ENCODE measurements at places on chromosomes 12 and 14.

DNA sequence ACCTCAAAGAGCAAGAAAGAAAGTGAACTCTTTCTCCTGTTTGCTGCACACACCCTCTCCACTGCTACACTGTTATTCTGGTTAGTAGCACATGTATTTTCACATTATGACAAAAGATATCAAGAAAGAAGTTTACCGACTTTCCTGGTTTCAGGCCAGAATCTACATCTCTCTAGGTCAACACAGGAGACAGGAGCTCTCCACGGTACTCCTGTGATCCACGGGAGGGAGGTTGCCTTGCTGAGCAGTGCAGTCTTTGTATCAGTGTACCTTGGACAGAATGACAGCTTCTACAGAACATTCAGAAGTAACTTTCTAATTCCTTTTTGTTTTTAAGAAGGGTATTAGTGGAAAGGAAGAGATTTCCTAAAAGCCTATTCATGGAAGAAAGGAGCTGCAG lies 805.6 kb downstream of the NRXN3 start:
- no peak for DNase-seq

- DNase-seq: no peak
Observed at GRCh38 chr12:21644516-21644915, 13.1 kb downstream of the LDHB start.

DNA sequence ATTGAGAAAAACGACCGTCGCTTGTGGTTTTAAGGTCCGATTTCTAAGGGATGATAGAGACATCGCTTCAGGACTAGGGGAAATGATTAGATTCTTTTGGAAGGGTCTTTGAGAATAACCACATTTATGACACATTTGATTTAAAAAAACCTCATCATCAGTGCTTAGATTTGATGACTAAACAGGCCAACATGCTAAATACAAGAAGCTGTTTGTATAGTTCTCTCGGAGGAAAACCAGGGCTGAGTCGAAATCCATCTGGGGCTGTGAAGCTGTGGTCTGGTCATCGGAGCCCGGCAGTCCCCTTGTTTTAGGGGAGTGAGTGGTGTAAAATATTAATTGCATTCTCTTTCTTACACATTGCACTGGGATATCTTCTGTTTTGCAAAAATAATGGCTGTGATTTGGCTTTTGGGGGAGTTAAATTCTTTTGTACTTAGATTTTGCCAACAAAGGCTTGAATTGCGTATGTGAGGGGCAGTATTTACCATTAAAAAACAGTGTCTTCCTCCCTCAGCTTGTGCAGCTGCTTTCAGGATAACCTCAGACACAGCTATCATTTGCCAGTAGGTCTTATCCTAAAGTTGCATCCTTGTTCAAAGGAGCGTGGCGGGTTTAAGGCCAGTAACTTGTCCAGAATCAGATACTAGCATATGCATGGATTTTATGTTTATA lies 550 bp downstream of the GNG2 start:
- no peak for DNase-seq

DNA sequence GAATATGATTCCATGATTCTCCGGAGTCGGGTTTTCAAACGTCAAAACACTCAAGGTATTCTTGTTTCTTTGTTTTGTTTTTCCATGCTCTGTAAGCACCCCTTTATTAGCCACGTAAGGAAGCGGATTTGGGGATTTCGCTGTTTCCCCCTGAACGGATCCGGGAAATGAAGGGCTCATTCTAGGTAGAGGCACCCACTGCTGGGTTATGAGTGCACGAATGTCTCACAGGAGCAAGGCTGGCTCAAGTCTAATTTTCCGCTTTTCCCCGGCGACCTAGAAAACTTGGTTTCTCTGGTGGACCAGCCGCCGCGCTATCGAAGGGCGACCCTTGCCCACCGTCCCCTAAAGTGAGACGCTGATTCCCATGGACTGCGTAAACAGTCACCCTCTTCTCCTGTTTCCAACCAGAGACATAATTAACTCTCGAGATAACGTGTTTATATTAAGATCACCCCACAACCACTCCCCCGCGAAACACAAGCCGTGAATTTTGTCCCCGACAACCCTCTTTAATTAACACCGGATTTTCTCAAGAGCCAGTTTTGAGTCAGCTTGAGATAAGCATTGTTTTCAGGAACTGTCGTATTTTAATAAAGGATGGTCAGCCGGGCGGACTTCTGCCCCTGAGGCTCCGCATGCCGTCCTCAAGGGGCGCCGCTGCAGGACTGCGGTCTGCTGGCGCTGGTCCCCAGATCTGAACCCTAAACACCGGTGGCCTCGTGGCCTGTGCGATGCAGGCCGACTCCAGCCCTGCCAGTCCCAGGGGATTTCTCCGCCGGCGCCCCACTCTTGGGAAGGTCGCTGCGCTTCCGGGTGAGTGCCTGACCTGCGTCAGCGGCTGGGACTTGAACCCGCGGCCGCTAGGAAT lies 515 bp upstream of the ABCC9 start:
- DNase-seq: no peak

DNA sequence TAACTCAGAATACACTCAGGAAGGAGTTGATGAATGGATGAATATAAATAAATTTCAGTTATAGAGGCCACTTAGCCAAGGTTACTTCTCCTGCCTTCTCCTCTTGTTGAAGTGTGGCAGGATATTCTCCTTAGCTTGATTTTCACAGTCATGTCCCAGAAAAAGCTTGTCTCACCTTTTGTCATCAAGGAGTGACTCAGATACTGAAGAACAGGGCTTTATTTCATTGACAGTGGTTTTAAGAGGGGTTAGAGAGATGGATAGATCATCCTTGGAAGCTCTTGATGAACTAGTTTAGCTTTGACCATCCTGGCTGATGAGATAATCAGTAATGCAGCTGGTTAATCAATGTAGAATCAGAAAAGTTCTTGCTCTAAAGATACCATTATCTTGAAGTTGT lies 35.0 kb upstream of the CFAP54 start:
- DNase-seq: no peak

GRCh38 chr12:126761420-126761819 lies 1505.5 kb upstream of the TMEM132C start:
- no peak for DNase-seq

DNA sequence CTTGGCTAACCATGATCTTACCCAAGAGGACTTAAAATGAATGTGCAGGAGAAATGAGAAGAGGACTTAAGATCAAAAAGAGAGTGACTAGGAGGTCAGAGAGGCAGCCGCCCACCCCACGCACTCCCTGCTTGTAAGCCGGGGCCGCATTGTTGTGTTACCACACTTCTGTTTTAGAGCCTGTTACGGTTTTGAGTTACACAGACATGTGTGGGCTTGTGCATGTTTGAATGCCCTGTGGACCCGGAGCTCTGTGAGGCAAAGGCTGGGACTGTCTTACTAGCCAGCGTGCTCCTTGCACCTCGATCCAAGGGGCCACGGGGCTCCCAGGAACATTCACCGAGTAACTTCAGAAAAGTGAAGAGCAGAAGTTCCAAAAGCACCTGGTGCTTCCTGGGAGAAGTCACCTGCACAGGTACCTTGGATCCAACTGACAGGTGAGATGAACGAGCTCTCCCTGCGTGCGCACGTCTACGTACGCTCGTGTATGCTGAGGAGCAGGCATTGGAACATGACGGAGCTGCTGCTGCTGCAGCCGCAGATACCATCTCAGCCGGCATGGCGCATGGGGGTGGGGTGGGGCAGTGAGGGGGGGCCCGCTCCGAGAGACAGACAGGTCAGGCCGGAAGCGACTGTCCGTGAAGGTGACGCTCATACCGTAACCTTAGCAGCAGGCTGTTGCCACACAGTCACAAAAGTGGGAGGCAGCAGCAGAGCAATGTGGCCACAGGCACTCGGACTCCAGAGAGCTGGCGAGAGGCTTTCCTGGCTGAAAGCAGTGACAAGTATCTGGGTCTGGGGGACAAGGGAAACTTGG lies 23.7 kb downstream of the SFSWAP start:
- no peak for DNase-seq

DNA sequence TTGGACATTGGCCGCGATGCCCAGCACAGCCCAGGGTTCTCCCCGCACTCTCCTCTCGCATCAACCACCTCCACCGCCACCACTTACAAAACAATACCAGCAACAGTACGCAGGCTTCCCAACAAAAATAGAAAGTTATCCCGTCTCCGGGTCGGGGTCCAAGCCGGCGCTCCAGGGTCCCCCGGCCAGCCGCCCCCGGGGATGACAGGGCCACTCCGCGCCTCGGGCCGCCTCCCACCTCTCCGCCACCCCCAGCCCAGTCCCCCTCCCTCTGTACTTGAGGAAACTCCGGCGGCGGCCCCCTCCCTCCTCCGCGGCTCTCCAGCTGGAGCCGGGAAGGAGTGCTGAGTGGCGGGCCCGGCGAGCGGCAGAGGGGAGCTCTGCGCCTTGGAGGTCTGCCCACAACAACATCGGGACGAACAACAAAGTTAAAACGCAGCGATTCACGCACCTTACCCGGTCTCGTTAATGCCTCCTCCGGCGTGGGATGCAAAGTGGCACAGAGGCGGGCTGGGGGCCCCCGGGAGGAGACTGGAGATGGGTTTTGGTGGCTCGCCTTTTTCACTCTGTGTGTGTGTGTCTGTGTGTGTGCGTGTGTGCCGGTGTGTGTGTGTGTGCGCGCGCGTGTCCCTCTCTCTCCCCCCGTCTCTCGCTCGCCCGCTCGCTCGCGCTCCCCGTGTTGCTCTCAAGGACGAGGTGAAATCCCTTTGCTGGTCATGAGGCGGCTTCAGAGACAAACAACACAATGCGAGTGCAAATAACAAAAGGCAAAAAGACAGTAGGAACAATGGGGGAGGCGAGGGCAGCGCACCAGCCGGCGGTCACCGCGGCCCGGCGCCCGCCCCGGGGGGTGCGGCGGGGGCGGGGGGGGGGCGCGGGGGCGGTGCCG lies 386.8 kb downstream of the BCAT1 start:
- no peak for DNase-seq

- DNase-seq: no peak
Observed at GRCh38 chr12:47785036-47785886, 12.2 kb downstream of the SLC48A1 start.

- no peak for DNase-seq
Observed at GRCh38 chr14:61893371-61893940, 131.2 kb downstream of the SNAPC1 start.

DNA sequence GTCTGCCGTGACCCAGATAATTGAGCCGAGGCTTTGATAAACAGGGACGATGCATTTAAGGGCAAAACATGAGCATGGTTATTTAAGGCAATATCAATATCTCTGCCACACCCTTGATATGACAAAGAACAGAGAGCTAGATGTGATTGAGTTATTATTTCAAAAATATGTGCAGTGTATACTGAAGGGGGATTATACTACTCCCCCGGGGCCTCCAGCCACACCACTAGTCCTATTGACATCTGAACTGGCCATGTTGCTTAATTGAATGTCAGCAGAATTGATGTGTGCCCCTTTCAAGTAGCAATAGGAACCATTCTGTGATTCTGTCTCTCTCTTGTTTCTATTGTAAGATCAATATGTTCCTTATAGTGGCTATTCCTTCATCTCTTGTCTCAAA lies 794.8 kb upstream of the SEL1L start:
- no peak for DNase-seq

- no peak for DNase-seq
Observed at GRCh38 chr14:81535396-81536164, 1.9 kb upstream of the SEL1L start.

- DNase-seq: no peak
Observed at GRCh38 chr12:332581-333205, 56.4 kb downstream of the KDM5A start.

- DNase-seq: no peak
Observed at GRCh38 chr12:65125975-65126374, 4.9 kb upstream of the WIF1 start.

- DNase-seq: no peak
Observed at GRCh38 chr14:62179367-62180018, 417.3 kb downstream of the SNAPC1 start.

GRCh38 chr12:124939421-124940142 lies 25.1 kb upstream of the UBC start:
- peak; percentile 92 for DNase-seq

DNA sequence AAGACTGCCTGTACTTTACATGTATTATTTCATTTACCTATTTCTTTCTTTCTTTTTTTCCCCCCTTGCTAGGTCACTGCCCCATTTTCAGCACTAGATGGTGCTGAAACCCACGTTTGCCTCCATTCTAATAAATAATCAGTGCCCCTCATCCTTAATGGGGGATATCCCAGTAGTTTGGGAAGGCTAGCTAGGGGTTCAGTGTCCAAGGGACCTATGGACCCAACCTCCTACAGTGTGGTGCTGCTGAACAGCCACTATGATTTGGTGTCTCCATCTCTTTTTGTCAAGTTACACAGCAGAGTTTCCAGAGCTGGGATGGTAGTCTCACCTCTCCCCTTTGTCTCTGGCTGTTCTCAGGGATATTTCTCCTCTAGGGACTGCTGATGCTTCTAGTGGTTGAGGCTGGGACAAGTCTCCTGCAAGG lies 6.5 kb upstream of the HCFC2 start:
- no peak for DNase-seq

- DNase-seq: no peak
Observed at GRCh38 chr14:55127460-55127951, 1.5 kb upstream of the LGALS3 start.

GRCh38 chr12:51863933-51864832 lies 15.7 kb upstream of the FIGNL2 start:
- no peak for DNase-seq

- no peak for DNase-seq
Observed at GRCh38 chr14:97655169-97655948, 858.2 kb downstream of the VRK1 start.

GRCh38 chr12:101078536-101079285 lies 131.3 kb downstream of the SLC5A8 start:
- no peak for DNase-seq

DNA sequence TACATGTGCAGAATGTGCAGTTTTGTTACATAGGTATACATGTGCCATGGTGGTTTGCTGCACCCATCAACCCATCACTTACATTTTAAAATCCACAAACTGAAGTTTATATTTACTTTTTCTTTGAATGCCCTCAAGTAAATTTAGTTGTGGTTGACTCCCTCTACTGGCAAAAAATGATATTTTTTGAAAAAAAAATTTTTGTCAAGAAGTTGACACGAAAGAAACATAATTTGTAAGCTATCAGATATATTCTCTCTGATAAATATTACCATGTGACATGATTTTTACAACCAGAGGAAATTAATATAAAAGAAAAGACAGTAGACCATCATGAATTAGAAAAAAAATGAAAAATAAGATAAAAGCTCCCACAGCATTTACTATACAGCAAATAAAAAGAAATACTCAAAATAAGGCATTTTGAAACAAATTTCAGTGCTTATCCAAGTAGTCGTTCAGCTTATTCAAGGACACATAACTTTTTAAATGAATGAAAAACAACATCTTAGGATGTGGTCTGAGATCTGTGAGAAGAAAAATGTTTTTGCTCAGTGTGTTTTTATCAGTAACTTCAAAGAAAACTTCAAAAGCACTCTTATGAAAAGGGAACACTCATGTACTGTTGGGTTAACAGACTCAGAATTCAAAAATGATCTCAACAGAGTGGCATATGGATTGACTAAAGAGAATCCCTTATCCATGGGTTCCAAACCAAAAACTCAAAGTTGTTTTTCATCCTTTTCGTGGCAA lies 30.0 kb upstream of the GRIP1 start:
- no peak for DNase-seq

- no peak for DNase-seq
Observed at GRCh38 chr14:69101331-69101826, 51.5 kb downstream of the DCAF5 start.
